Stimulated activated CD8-positive, alpha-beta memory T cell treated with anti-CD3 and anti-CD28 coated beads, Interleukin-4, amount 100 ng/mL, for 1 hour (primary cell): ENCODE measurements at places on chromosomes 12 and 14.

GRCh38 chr12:53530920-53531319, 23.6 kb upstream of the NPFF start:
- no peak for DNase-seq

- DNase-seq, result no peak
Observed at GRCh38 chr14:77603031-77603430, 13.4 kb downstream of the SPTLC2 start.

- DNase-seq, result no peak
Observed at GRCh38 chr12:58593557-58594304, 326.6 kb downstream of the LRIG3 start.

GRCh38 chr14:52020866-52021717, 31.7 kb downstream of the RTRAF start:
- DNase-seq, result no peak

GRCh38 chr14:91647856-91648255, 84.0 kb downstream of the CATSPERB start:
- DNase-seq, result no peak

DNA sequence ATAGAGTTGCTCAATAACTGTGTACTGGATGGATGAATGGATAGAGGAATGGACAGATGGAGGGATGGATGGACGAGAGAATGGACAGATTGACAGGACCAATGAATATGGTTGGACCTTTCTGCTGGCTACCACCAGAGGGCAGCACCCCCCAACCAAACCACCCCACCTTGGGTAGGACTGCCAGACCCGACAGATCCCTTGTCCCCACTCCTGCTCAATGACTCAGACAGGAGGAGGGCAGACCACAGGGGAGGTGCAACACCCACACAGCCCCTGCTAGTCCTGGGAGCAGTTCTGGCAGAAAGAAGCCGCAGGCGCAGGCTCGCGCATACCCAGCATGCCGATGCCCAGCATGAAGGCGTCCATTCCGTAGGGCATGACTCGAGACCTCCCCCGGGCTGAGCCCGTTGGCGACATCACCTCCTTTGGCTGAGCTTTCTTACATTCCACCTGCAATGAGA, 12.4 kb downstream of the MSI1 start:
- peak; percentile 55 for DNase-seq
